ENCODE measurements at places on chromosomes 11 and 22. TPM values are rescaled to one million over a fixed set of nuclear protein-coding genes. Genes with fewer than 3 reads are reported as not detected.

DNA sequence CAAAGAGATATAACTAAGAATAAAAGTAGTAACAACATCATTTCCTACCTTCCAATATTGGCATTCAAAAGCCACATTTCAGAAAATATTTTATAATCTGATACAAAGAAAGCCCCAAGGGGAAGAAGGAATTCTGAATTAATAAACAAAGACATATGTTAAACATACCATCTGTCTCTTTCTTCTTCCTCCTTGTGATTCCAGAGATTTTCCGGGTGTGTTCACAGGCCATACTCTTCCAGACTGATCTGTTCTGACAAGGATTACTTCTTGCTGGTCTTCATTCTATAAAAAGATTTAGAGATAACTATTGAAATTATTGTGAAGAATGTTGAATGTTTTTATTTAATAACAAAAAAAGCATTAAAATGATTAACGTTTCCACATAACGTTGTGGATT lies 65.0 kb downstream of the CWF19L2 start:
- DNase-seq = no peak

The FGF3 gene
- not detected for total RNA-seq

DNA sequence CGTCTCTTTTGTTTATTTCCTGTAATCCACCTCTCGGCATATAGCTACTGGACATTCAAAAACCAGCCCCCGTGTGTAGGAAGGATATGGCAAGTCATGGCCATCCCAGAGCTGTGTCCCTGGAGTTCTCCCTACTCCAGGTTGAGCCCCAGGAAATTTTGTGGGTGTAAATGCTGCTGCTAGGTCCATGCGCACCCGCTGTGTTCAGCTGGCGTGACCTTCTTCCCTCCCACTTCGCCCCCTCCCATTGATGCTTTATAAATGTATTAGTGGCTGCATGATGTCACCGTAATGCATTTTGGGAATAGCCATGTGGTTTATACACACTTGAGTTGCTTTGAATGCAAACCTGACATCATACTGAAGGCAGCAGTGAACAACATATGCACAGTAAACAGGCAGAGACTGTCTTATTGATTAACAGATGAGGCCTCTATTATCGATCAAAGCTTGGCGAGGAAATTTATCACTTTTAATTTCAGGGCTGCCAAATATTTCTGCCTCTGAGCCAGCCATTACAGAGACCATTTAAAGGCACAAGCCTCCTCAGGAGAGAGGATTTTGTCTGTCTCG lies 113.6 kb upstream of the NNMT start:
- no peak for DNase-seq

GRCh38 chr11:121249039-121249663 lies 43.4 kb upstream of the SC5D start:
- DNase-seq = peak; percentile 77

DNA sequence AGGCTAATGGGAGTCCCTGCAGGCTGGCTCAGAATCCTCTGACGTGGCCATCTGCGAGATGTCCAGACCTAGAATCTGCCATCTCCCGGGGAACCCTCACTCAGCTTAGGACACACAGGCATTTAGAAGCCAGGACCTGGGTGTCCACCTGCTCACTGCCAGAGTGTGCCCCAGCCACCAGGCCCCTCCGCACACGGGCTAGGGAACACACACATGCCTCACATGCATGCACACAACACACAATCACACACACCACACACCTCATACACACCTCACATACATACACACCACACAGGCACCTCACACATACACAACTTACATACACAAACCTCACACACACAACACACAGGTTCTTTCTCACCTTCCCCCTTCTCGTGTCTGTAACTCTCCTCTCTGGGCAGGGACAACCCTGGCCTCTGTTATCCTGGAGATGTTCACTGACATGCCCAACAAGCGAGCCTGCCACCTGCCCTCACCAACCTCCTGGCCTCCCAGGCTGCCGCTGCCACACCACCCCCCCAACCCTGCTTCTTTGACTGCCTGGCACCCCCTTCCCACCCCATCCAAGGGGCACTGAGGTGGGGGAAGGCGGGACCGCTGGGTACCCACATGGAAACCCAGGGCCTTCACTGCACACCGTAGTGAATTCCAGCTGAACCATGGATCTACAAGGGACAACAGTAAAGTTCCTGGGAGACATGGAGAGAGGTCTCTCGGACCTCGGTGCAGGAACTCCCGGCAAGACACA lies 38.1 kb downstream of the GNB1L start:
- no peak for DNase-seq

The PLXNB2 gene
- total RNA-seq = 66.3 TPM

Measured in GM23338 (cell line).